ENCODE measurements at places on chromosomes 2 and 18. TPM values are rescaled to one million over a fixed set of nuclear protein-coding genes. Genes with fewer than 3 reads are reported as not detected.

Gene PLA2R1
- 17.0 TPM for total RNA-seq

DNA sequence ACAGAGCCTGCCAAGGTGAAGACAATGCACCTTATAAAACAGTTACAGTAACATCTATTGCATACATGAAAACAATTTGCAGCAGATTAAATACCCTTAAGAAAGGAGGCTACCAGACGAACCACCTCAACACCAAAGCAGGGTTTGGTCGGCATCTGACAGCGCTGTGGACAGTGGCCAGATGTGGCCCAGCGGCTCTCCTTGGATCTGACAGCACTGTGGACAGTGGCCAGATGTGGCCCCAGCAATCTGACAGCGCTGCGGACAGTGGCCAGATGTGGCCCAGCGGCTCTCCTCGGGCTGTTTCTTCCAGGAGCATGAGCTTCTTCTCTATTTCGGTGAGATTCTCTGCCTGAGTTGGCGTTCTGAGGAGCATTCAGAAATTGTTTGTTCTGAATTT is 211.6 kb downstream of the ANKRD30B start:
- DNase-seq: no peak

Gene SLC9A2
- not detected for total RNA-seq

- no peak for DNase-seq
Measured at GRCh38 chr18:33575451-33575850, 2.6 kb upstream of the ASXL3 start.

Gene CIDEA
- total RNA-seq: 1.2 TPM

GRCh38 chr2:120134263-120134662 is 88.9 kb downstream of the TMEM185B start:
- DNase-seq: peak; percentile 93

GRCh38 chr18:78158943-78159342 is 820.7 kb upstream of the SALL3 start:
- DNase-seq: no peak

- DNase-seq: no peak
Measured at GRCh38 chr2:213266421-213266820, 17.8 kb upstream of the SPAG16 start.

Gene ARHGEF4
- 0.33 TPM for total RNA-seq

Gene LRRTM4
- not detected for total RNA-seq

GRCh38 chr18:45619826-45620201 is 4.5 kb downstream of the SLC14A2 start:
- no peak for DNase-seq

Gene CFC1
- total RNA-seq: not detected

Gene LHCGR
- total RNA-seq: not detected

Gene MLPH
- total RNA-seq: 1.0 TPM

- DNase-seq: no peak
Measured at GRCh38 chr18:46886893-46887292, 30.4 kb downstream of the PIAS2 start.

Gene FEV
- total RNA-seq: not detected

- DNase-seq: no peak
Measured at GRCh38 chr2:146239392-146240135, 1605.3 kb upstream of the ACVR2A start.

GRCh38 chr2:65710356-65710755 is 278.0 kb upstream of the SPRED2 start:
- DNase-seq: no peak

- DNase-seq: no peak
Measured at GRCh38 chr2:42804338-42804737, 12.0 kb upstream of the HAAO start.

GRCh38 chr2:160289831-160290230 is 89.8 kb upstream of the ITGB6 start:
- DNase-seq: no peak

DNA sequence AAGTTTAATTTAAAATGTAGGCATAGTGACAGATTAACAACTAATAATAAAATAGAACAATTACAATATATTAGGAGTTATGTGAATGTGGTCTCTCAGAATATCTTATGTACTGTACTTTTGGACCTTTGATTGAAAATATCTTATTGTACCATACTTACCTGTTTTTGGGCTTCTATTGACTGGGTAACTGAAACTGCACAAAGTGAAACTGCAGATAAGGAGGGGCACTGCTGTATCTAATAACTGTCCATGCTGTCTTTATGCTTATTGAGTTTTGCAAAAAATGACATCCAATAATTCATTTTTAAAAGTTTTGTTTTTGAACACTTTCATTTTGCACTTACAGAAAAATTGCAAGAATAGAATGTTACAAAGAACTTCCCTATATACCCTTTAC is 19.9 kb downstream of the BIRC6 start:
- no peak for DNase-seq

DNA sequence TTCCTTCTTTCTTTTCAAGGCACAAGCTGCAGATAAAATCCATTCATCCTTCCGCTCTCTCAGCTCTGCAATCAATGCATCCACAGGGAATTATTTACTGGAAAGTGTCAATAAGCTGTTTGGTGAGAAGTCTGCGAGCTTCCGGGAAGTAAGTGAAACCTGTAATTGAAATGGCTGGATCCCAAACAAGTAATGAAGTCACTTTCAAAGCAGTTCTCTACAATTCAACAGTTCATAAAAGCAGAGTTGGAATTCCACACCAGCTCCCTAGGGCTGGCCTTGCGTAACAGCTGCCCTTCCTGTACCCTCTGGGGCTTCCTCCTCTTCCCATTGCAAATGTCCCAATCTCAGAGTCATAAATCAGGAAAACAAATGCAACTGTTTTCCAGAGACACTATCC is 9.6 kb downstream of the SERPINB2 start:
- peak; percentile 5 for DNase-seq

- no peak for DNase-seq
Measured at GRCh38 chr2:217218269-217219163, 358.7 kb upstream of the TNP1 start.

GRCh38 chr2:239625971-239626734 is 225.3 kb upstream of the HDAC4 start:
- no peak for DNase-seq

DNA sequence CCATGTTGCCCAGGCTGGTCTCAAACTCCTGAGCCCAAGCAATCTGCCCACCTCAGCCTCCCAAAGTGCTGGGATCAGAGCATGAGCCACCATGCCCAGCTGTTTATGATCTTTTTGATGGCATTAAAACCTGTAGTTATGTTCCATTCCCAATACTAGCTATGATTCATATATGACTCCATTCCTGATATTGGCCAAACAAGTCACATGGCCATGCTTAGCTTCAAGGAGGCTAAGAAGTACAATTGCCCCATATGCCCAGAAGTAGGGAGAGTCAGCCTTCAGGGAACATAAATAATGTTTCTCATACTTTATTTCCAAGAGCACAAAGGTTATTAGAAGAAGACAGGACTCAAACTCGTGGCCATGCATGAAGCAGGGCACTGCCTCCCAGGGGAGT is 132.4 kb upstream of the RAB6C start:
- no peak for DNase-seq

GRCh38 chr18:46675112-46675511 is 18.1 kb upstream of the LOXHD1 start:
- DNase-seq: no peak

Measured in dermis blood vessel endothelial cell (primary cell).